ENCODE measurements at places on chromosomes 3 and 15.

GRCh38 chr3:173644086-173645082 is 246.8 kb downstream of the NLGN1 start:
- DNase-seq = no peak

DNA sequence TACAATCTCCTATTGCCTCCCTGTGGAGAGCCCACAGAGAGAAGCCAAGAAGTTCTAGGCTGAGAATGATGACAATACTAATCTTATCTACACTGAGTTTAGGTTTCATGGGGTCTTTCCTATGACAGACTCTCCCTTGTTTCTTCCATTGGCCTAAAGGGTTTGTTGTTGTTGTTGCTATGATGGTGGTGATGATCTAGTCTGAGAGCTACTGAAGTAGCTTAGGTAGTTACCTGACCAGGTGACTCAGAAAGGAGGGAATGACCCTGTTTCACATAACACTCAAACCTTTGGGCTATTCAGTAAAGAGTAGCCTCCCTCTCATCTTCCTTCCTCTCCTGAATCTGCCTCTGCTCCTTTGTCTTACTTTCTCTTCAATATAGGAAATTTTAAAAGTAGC is 170.2 kb downstream of the GMNC start:
- no peak for DNase-seq

DNA sequence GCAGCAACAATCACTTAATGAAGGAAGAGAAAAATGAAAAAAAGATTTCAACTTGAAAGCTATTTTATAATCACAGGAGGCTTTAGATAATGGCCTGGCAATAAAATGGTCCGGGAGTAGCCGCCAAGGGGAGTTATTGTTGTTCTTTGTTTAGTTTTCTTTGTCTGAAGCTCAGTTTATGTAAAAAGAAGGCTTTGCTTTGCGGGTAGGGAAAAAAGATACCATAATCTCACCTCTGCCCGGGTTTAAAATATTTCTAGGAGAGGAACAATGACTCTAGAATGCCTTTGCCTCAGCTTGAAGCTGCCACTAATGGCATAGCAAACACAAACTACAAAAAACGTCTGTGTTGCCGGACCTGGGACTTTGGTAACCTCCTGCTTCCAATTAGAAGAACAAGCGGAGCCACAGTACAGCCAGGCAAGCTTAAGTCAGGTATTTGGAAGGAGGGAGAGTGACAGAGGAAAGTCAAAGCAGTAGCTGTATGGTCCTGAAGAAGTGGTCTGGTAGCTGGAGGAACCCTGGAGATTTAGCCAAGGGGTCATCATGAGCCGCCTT is 764.5 kb downstream of the TUSC7 start:
- no peak for DNase-seq

GRCh38 chr15:54816401-54816800 is 380.3 kb downstream of the RSL24D1 start:
- no peak for DNase-seq

- DNase-seq = no peak
These were observed 18.4 kb downstream of the THOC7 start for GRCh38 chr3:63845215-63845614.

DNA sequence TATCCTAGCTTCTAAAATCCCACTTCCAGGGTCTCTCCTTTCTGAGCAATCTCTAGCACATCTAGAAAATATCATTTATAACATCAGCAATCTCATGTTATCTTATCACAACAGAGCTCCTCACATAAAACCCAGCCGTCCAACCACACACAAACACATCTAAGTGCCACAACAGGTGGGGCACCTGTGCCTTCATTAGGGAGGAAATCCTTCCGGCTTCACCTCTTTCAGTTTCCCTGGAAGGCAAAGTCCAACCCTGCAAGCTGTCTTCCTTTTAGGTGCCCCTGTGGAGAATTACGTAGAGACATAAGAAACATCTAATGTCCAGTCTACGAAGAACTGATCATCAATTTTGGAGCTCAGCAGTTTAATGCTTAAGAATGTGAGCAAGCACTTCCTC is 1.6 kb downstream of the ZDHHC3 start:
- DNase-seq = no peak

DNA sequence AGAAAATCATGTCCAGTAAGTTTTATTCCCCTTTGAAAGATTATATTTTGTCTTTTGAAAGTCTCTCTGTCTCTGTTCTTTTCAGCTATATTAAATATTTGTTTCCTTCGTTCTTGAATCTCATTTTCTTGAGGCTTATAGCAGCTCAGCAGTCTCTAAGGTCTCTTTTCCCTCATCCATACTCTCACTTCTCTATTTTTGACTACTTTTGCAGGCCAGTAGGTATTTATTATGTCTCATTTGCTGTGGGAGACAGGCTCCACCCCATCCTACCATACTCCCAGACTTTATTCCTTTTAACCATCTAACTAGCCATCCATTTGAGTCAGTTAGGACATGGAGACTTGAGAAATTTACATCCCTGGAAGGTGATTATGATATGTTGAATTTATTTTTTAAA is 71.0 kb downstream of the FILIP1L start:
- DNase-seq = no peak

DNA sequence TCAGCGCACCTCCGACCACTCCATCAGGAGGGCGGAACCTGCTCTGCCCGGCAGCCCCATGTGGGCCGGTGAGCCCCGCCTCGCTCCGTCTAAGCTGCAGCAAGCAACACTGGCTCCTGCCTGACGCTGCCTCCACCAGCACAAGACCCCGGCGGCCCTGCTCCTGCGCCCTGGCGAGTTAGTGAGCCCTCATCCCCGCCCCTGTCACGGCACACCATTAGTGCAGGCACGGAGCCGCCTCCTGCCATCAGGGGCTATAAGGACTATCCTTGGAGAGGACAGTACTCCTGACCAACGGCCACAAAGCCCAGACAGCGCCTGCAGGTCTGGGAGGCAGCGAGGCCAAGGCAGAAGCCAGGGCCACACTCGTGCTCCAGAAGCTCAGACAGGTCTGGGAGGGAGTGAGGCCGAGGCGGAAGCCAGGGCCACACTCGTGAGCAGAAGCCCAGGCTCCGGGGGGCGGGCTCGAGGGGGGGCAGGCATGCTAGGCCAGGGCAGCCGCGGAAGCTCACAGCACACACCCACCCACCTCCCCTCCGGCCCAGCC is 39.4 kb downstream of the TNK2 start:
- DNase-seq = no peak

- peak; percentile 11 for DNase-seq
These were observed 53.7 kb downstream of the CCDC54 start for GRCh38 chr3:107430996-107431245.

DNA sequence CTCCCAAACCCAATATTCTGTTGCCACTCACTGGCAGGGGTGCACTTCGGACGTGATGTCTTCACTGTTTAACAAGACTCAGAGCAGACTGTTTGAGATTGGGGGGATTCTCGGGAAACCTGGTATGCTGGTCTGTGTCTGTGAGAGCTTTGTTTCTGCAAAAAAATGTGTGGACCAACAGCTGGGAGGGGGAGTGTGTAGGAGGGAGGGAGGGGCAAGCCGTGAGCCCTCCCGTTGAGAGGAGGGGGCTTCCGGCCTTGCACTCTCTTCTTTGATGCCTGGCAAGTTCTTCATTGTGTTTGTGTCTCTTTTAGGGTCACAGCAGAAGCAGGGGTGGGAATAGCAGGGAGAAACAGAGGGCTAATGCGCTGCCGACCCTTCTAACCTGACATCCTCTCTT is 74.9 kb upstream of the NDN start:
- DNase-seq = no peak

DNA sequence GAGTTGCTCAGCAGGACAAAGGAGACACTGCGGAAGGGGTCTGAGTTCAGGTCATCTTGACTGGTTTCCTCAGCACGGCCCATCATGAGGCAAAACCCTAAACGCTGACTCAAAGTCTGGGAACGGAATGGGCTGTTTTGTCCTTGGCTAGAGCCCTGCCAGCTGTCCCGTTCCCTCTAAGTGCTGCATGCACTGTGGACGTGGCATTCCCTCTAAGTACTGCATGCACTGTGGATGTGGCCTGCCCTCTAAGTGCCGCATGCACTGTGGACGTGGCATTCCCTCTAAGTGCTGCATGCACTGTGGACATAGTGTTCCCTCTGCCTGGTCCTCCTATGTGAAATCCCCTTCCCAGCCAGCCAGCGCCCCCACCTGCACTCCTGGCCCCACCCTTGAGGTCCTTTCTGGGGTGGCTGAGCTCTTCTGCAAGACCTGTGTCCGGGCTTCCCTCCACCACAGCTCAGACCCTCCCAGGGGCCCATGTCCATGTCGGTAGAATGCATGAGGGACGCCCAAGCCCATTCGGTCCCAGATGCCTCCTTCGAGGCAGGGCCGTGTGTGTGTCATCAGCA is 36.7 kb downstream of the TM2D3 start:
- DNase-seq = no peak

DNA sequence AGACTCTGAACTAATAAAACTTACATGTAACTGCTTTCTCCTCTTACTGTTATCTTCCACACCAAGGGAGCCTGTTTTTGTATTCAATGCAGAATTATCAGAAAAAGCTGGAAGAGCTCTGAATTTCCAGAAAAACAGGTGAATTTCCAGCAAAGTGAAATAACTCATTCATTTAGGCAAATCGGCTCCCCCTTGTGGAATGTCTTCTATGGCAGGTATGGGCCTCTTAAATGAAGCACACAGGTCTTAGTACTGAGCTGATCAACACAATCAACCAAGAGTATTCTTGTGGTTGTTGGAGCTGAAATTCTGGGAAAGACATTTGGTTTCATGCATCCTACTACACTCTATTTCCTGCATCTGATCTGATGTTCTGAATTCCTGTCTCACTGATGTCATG is 31.0 kb upstream of the PTPRG start:
- DNase-seq = no peak

DNA sequence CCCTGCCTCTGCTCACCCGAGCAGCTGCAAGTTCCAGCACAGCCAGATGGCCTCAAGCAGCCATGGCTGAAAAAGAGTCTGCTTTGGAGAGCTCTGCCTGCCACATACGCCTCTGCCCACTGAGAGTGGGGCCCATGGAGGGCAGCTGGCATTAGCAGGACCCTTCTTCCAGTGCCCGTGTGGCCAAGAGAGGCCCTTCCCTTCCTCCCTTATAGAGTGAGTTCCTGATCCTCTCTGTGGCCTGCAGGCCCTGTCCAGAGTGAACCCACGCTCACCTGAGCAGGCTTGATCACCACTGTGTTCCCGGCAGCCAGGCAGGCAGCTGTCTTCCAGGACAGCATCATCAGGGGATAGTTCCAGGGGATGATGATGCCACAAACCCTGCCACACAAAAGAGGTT is 41.4 kb upstream of the SLC41A3 start:
- DNase-seq = no peak

DNA sequence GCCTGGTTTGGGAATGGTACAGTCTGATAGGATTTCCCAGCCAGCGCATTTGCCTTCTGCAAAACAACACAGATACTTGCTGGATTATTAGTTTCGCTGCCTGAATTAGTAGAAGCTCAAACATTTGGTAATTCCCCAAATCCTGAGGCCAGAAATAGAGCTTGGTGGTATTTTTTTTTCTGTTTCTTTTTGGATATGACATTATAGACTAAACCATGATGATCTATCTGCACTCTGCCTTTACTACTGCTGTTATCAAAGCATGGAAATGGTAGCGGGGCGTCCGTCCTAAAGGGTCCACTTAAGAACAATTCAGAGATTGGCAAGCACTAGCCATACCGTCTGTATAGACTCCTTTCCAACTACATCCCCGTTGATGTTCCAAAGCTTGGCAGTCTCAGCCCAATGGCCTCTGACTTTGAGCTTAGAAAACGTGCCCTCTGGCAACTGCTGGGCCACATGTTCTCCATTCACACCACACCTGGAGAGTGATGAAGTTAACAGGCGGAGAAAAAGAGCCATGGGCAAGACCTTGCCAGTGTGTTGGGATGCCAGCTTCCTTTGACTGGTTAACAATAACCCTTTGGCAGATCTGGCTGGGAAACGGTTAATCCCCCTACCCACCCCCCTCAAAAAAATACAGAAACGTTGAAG is 241.0 kb upstream of the NR2F2 start:
- DNase-seq = no peak

GRCh38 chr3:8625991-8626390 is 18.6 kb downstream of the SSUH2 start:
- no peak for DNase-seq

GRCh38 chr3:84980011-84980410 is 21.2 kb downstream of the CADM2 start:
- no peak for DNase-seq

DNA sequence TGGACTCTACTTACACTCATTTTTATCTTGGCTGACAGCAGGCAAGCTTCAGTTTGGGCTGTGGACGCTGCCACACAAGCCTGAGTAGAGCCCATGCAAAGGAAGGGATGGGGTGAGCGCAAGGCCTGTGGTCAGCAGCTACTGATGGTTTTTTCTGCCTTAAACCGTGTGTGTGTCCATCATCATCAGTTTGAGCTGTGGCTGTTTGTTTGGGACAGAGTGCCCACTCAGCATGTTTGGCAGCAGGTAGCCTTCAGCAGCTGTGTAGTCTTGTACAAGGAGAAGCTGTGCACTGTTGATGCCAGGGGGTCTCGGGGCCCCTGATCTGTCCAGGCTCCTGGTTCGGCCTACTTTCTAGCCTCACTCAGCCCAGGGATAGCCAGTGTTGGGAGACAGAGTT is 3.5 kb downstream of the RBM15B start:
- DNase-seq = no peak

DNA sequence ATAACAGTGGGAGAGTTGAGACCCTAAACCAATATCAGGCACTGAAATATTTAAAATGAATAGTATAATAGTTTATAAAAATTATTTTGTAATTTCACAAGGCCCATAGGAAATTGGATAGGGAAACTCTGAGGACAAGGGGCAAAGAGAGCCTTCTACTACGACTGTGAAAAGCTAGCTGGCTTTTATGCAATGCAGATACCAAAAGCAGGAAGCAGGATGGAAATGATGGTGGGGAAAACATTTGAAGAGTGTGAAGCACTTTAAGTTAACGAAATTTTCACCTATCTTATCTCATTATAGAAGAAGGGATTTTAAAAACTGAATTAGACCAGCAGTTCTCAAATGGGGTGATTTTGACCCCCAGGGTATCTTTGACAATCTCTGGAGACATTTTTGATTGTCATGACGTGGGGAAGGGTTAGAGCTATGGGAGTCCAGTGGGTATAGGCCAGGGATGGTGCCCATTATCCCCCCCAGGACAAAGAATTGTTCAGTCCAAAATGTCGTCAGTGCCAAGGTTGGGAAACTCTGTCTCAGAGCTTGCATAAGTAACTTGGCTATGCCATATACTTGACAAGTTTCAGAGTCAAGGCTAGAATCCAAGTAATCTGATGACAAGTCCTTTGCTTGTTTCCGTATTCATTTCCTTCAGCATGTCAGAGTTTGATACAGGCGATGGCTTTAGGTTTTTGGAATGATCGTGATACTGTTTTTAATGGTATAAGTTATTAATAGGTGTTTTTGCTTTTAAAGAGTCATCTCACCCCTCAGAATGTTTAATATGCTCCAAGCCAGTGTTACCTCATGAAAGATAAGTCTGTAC is 126.0 kb downstream of the IL5RA start:
- no peak for DNase-seq

- DNase-seq = no peak
These were observed 17.8 kb downstream of the LRIG1 start for GRCh38 chr3:66483006-66483405.

GRCh38 chr3:116164039-116164438 is 281.2 kb downstream of the LSAMP start:
- DNase-seq = no peak

Measured in stimulated activated CD8-positive, alpha-beta memory T cell treated with anti-CD3 and anti-CD28 coated beads, Interleukin-2, amount 100 ng/mL, for 48 hours (primary cell).